NCI-H1694 treated with DMSO at 0.1 percent for 48 hours (cell line): ENCODE measurements at places on chromosomes 11 and 22.

DNA sequence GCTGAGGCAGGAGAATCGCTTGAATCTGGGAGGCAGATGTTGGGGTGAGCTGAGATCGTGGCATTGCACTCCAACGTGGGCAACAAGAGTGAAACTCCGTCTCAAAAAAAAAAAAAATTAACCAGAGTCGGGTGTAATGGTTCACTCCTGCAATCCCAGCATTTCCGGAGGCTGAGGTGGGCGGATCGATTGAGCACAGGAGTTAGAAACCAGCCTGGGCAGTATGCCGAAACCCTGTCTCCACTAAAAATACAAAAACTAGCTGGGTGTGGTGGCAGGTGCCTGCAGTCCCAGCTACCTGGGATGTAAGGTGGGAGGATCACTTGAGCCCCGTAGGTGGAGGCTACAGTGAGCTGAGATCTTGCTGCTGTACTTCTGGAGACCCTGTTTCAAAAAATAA, 1.5 kb downstream of the RANGAP1 start:
- no peak for DNase-seq

DNA sequence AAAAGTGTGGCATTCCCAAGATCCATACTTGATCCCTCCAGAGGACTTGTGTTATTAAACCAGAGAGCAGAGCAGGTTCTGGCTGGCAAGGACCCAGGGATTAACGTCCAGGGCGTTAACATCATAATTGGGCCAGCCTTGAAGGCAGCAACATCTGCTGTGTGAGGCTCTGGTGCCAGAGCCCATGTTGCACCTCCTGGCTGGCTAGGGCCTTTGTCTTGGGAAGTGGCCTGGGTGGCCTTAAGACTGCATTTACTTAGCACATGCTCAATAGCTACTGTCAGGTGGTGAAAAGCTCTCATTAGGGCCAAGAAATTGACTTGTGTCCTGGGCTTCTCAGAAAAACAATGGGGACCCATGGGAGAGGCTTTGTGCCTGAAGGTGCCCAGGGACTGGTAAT, 66.6 kb downstream of the CACNG2 start:
- no peak for DNase-seq

DNA sequence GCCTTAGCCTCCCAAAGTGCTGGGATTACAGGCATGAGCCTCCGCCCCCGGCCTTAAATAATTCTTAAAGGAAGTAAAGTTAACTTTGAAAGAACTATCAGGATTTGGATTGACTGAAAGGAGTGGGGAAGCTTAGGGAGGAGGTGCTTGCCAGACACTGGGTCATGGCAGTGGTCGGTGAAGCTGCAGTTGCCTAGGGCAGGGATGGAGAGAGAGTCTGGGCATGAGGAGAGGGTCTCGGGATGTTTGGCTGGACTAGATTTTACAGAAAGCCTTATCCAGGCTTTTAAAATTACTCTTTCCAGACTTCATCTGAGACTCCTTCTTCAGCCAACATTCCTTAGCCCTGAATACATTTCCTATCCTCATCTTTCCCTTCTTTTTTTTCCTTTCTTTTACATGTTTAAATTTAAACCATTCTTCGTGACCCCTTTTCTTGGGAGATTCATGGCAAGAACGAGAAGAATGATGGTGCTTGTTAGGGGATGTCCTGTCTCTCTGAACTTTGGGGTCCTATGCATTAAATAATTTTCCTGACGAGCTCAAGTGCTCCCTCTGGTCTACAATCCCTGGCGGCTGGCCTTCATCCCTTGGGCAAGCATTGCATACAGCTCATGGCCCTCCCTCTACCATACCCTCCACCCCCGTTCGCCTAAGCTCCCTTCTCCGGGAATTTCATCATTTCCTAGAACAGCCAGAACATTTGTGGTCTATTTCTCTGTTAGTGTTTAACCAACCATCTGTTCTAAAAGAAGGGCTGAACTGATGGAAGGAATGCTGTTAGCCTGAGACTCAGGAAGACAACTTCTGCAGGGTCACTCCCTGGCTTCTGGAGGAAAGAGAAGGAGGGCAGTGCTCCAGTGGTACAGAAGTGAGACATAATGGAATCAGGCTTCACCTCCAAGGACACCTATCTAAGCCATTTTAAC, at the start of gene NNMT:
Gene NNMT, plus strand, starts transcription at position 724 of the 929 bp plus-strand sequence. Its CDS starts 158 bp downstream, at position 882.
- no peak for DNase-seq

- no peak for DNase-seq
These were observed 104.9 kb downstream of the KCNC1 start for GRCh38 chr11:17839450-17839849.

DNA sequence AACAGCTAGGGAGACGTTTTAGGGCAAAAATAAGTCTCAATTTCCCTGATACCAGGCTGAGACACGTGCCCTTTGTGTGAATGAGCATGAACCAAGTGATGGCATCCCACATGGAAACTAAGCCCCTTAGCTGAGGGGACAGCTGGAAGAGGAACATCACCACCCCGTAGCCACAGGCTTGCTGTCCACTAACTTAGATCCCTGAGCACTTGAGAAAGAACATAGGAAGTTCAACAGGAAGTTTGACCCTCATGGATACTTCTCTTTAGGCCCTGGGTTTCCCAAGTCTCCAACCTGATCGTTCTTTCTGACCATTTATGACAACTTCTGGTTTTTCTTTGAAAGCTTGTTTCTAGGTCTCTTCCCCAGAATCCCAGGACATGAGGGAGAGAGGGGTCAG, 11.6 kb upstream of the CKAP5 start:
- DNase-seq = no peak

DNA sequence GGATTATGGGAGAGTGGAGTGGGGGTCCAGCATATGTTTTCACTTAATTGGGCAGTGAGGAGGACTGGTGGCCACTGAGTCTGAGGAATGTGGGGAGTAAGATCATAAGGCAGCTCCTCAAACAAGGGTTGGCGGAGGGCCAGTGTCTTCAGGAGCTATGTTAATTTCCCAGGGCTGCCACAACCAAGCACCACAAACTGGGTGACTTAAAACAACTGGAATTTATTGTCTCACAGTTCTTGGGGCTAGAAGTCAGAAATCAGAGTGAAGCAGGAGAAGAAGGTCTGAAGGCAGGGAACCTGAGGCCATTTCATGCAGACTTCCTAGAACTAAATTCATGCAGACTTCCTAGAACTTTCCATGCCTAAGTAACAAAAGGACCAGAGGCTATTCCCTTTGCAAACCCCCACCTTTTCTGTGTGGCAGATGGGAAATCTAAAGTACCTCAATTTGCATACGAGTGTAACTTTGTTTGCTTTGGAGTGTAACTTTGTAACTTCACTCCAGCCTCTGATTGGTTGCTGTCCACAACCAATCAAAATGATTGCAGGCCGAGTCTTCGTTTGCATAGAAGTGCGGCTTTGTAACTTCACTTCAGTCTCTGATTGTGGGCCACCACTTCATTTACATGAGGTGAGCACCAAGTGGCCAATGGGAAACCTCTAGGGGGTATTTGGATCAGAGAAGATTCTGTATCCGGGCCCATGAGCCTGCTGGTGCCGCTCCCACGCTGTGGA, 50.5 kb upstream of the ZBED5 start:
- no peak for DNase-seq

DNA sequence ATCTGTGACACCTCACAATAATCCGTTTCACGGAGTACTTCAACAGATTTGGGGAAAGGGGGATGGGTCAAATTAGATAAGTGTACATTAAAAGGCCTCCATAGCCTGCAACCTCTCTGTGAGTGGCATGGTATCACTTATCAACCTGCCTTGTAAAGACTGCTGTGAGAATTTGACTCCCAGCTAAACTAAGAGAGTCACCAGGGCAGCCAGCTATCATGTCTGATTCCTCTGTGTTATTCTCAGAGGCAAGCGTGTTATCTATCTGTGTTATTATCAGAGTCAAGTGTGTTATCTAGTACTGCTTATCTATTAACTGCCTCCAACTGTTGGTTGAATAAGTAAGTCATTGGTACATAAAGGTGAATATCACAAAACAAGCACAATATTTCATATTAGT, 4.1 kb upstream of the FAM83F start:
- DNase-seq = no peak

DNA sequence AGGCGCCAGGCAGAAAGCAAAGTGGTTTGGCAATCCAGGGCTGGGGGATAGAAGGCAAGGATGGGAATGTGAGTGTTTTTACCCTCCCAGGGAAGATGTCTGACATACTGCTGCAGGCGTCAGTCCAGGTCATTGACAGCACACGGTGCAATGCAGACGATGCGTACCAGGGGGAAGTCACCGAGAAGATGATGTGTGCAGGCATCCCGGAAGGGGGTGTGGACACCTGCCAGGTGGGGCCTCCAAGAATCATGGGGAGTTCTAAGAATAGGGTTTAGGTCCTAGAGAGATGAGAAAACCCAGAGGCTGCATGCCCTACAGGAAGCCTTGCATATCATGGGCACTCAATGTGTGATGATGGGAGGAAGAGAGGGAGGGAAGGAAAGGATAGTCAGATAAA, 28.3 kb upstream of the SMIM35 start:
- DNase-seq = no peak

GRCh38 chr11:111019451-111019850, 226.1 kb upstream of the POU2AF2 start:
- no peak for DNase-seq

DNA sequence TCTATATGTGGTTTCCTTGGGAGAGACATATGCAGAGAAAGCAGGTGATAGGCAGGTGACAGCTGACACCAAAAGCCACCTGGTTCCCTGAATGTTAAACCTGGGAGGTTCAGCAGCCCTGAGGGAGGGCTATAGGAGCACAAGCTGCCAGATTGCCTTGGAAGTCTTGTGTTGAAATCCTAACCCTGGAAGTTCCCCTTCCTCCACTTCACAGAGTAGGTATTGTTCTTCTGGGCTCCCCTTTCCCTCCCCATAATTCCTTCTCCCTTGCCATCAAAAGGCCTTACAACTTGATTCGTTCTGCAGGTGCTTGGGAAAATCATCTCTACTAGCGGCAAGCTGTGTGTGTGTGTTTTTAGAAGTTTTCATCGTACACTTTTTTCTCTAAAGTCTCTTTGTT, 5.4 kb downstream of the LDLRAD3 start:
- DNase-seq = no peak

GRCh38 chr11:61486011-61486620, 22.4 kb upstream of the LRRC10B start:
- DNase-seq = no peak

DNA sequence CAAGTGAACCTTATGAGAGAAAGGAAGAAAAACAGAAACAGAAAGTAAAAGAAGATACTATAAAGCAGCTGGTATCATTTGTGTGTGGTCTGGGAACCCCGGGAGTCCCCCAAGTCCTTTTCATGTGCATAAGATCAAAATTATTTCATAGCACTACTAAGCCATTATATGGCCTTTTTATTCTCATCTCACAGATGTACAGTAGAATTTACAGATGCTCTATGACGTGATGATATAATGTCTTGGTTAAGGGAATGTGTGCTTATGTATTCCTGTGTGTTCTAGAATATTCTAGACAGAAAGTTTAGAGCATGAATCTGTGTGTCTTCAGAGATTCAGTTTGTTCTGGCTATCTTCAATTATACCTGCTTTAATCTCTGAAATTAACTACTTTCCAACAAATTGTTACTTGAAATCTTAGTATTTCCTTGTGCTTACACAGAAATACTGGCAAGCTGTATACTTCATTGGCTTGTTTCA, 8.6 kb upstream of the TPP1 start:
- DNase-seq = no peak

DNA sequence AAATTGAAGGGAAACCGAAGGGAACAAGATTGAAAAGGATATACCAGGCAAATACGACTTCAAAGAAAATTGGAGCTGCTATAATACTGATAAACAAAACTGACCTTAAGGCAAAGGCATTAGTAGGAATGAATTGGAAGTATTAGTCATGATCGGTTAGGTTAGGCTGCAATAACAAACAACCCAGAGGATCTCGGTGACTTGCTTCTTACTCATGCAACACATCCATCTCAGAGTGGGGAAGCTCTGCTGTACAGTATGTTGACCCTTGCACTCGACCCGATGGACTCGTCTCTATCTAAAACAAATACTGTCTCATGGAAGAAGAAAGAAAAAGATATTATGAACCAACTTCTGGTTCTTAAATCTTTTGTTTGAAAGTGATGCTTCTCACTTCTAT, 42.3 kb downstream of the SPATA19 start:
- DNase-seq = no peak

- DNase-seq = no peak
These were observed 21.3 kb downstream of the TRIM44 start for GRCh38 chr11:35683728-35684339.

DNA sequence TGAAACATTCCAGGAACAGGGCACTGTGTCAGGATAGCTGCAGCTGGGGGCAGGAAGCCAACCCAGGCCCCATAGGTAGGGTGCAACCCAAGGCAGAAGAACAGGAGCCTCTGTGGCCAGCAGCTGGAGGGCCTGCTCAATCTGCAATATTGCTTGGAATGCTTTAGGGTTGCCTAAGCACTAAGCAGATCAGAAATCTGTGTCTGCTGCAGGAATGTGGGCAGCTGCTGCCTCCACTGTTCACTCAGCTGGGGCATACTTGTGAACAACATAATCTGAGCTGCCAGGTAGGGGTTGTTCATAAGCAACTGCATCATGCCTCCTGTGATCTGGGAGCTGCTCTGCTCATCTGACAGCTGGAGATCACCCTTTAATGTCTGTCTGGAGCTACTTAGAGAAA, 1.7 kb downstream of the UBQLNL start:
- no peak for DNase-seq

GRCh38 chr11:12727563-12728211, 53.5 kb downstream of the TEAD1 start:
- DNase-seq = no peak

- DNase-seq = no peak
These were observed 83.2 kb upstream of the POU2AF2 start for GRCh38 chr11:111162305-111162704.

DNA sequence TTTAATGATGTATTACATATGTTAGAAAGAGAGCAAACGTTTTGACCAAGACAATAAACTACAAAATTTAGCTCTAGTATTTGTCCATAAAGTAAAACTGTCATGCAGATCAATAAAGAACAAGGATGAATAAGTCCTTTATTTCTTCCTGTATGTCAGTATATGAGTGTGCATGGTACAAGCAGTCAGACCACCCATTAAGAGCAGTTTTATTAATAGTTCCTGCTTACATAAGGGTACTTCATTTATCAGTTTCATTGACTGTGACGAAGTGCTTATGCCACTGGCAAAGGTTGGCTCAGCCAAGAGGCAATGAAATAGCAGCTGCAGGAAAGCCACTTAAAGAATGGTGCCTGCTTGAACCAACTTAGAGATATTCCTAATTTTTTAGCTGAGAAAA, 913.0 kb upstream of the CNTN5 start:
- no peak for DNase-seq

DNA sequence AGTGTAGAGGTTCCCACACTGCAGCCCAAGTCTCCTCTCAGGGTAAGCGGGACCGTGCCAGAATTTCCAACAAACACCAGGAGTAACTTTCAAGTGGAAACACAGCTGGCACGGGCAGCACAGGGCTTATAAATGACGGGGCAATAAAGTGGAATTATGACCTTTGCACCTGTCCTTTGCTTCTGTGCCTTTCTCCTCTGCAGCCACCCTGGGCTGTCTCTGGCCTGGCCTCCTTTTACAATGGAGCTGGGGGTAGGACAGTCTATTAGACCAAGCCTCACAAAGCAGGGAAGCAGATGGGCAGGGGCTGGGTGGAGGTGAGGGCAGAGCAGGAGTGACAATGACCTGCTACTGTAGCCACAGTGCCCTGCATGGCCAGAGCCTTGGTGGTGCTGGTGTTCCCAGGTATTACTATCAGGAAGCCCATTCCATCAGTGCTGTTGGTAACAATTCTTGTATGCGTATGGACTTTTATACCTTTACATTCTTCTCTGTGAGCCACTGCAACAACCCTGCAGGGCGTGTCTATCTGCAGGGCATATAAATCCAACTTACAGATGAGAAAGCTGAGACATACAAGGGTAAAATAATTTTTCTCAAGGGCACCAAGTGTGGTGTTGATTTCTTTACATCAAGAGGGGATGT, 387.8 kb downstream of the CTTN start:
- DNase-seq = no peak

- no peak for DNase-seq
These were observed 87.7 kb downstream of the CDKN1C start for GRCh38 chr11:2797741-2798361.
